ENCODE measurements at places on chromosomes 4 and X. TPM values are rescaled to one million over a fixed set of nuclear protein-coding genes. Genes with fewer than 3 reads are reported as not detected.

Gene YTHDC1
- 17.6 TPM for total RNA-seq

DNA sequence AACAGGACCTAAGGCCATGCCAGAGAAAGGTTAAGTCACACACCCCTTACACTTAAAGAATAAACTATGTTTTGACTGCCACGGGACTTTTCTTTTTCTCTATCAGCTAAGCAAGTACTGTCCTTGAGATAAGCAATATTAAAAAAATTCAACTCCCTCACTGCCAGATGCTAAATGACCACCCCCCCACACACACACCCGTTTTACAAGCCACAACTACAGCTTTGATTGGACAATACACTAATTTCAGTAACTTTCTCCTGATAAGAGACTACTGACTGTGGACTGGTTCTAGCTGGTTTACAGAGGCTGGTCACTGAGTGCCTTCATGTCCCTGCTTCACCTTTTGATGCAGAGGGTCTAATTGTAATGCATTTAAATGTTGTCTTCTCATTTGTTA is 63.9 kb upstream of the HOPX start:
- DNase-seq, result no peak

- DNase-seq, result no peak
Observed at GRCh38 chr4:168868044-168868781, 141.8 kb downstream of the CBR4 start.

DNA sequence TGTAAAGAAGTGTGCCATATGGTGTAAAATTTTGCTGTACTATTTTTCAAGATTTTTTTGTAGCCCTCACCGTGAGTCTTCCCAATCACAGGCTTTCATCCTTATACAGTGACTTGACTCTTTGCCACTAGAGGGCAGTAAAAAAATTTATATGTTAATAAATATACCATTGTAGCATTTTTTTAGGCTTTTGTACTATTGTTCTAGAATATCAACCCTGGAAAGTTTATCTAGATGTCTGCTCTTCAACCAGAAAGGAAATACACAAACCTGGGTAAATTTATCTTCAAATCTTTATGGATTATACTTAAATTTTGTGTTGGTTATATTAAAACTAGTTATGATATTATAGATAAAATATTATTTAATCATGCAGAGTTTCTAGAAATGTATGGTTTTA is 235.3 kb downstream of the TENM3 start:
- no peak for DNase-seq

- no peak for DNase-seq
Observed at GRCh38 chrX:46864606-46865005, 27.8 kb downstream of the RP2 start.

GRCh38 chr4:63528256-63528991 is 880.8 kb downstream of the TECRL start:
- no peak for DNase-seq

GRCh38 chr4:104490096-104490769 is 4.5 kb downstream of the CXXC4 start:
- DNase-seq, result no peak

DNA sequence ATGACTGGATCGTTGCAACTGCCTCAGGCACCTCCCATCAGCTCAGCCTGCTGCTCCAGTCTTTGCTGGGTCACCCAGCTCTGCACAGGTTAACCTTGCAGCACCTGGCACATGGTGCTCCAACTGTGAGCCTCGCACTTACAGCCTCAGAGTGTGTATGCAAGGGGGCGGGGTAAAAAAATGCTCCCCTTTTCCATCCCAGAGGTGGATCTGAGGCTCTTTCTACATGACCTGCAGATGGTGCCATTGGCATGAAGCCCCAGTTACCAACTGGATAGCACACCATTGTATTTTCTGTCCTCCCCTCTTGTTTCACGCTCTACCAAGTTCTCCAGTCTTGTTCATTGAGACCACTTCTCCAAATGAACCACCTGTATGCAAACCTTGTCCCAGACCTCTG is 46.2 kb upstream of the TRPC3 start:
- no peak for DNase-seq

- DNase-seq, result no peak
Observed at GRCh38 chr4:13543032-13543838, 1.1 kb downstream of the NKX3-2 start.

DNA sequence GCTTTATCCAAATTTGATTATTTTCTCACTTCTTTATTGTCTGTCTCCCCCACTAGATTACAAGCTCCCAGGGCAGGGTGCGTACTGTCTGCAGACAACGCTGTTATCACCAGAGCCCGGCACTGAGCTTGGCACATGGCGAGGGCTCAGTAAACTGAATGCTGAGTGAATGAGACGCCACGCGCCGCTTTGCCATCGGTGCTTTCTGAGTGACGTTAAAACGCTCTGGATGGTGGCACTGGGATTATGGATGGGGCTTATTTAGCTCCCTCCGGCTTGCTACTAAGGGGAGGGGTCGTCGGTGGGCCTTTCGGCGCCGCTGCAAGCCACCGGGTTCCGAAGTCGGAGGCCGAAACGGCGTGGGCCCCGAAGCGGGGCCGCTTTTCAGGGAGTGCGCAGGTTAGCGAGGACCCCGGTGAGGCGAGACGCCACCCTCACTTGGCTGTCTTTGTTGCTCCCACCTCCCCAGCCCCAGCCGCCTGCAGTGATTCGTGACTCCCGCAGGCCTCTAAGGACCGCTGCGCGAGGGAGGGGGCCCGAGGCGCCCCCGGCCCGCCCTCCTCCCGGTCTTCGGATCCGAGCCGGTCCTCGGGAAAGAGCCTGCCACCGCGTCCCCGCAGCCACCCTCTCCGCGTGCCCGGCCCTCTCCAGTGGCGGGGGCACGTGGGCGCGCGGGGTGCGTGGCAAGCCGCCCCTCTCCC is 569 bp upstream of the FHL1 start:
- DNase-seq, result no peak

Gene UPF3B
- not detected for total RNA-seq

DNA sequence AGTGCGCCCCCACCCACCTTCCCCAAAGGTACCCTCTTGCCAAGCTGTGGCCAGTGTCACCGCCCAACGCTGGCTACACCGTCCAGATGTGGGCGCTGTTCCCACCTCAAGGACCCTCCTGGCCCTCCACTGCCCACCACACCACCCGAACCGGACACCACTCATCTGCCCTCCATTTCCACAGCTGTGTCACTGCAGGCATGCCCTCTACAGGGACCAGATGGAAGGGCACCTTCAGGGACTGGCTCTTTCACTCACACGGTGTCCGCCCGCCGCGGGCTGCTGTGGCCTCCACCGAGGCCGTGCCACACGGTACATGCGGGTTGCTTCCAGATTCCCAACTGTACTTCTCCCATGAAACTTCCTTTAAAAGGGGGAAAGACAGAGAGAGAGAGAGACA is 87.7 kb downstream of the FAM53A start:
- DNase-seq, result no peak

DNA sequence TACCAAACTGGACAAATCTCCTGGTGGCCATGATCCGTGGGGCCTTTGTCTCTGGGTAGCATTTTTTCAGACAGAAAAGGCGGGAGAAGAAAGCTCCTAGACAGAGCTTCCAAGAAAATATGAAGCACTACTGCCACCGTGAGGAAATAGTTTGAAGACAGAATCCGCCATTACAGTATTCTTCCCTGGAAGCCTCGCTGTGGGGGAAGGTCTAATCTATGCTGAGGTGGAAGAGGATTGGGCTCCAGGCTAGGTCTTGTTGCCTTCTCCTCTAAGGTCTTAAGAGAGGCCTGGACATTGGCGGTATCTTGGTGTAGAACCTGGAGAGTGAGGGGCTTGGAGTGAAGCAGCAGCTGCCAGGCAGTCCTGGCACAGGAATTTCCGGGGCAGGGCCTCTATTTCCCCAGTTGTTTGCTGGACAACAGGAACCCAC is 218.9 kb downstream of the OR13H1 start:
- peak; percentile 83 for DNase-seq

DNA sequence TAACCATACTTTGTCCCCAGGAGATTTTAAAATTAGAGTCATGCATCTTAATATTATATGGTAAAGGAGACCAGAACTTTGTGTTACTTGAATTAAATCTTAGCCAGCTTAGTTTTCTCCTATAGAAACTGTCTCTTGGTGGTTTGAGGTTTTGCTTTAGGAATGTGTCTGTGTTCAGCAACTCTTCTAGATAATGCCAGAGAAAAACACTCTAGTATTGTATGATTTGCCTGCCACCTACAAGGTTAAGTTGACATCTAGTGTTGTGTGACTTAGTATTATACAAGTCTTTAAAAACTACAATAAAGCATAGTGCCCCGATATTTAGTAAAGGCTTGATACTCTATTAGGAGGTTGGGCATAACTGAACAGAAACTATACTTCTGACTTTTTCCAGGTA is 2.1 kb downstream of the UGT8 start:
- no peak for DNase-seq

GRCh38 chr4:184111233-184111832 is 106.3 kb downstream of the ENPP6 start:
- DNase-seq, result no peak

Gene TRIM75
- not detected for total RNA-seq

DNA sequence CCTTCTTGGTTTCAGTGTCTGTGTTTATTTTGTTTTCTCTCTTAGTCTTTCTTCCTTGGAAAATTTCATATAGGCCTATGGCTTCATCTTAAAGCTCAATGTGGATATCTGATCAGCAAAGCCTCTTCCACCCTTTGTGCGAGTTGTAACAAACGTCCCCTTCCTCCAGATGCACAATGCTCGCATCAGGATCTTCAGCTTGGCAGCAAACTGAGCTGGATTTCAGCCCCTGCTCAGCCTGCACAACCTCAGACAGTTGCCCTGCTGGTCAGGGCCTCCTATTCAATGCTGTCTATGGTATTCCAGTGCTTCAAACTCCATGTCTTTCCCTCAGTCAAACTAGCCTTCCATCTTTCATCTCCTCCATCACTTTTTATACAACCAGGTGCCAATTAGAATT is 309.4 kb downstream of the ARHGAP24 start:
- DNase-seq, result no peak

- no peak for DNase-seq
Observed at GRCh38 chr4:30882995-30883675, 163.0 kb downstream of the PCDH7 start.

Gene RPA4
- total RNA-seq, result 0.43 TPM

- no peak for DNase-seq
Observed at GRCh38 chr4:88756149-88756548, 58.5 kb upstream of the NAP1L5 start.

DNA sequence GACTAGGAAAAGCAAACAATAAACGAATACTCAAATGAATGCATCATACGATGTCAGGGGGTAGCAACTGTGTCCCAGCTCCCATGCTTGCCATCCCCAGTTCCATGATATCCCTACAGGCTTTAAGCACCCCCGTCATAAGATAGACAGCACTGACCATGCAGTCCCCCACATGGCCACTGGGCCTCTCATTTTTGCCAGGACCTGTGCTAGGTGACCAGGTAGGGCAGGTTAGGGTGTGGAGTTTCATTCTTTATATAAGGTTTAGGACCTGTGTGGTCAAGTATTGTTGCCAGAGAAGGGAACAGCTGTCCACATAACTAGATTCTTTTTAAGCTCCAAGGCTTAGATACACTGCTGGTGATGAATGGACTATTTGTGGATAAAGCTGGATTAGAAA is 9.7 kb downstream of the PPEF2 start:
- no peak for DNase-seq

GRCh38 chr4:113243312-113243711 is 193.9 kb downstream of the ANK2 start:
- DNase-seq, result no peak

- no peak for DNase-seq
Observed at GRCh38 chr4:169094656-169095231, 84.7 kb upstream of the CBR4 start.

- DNase-seq, result no peak
Observed at GRCh38 chrX:128020701-128021100, 31.5 kb downstream of the ACTRT1 start.

GRCh38 chr4:74490736-74491135 is 45.8 kb downstream of the AREG start:
- DNase-seq, result no peak

DNA sequence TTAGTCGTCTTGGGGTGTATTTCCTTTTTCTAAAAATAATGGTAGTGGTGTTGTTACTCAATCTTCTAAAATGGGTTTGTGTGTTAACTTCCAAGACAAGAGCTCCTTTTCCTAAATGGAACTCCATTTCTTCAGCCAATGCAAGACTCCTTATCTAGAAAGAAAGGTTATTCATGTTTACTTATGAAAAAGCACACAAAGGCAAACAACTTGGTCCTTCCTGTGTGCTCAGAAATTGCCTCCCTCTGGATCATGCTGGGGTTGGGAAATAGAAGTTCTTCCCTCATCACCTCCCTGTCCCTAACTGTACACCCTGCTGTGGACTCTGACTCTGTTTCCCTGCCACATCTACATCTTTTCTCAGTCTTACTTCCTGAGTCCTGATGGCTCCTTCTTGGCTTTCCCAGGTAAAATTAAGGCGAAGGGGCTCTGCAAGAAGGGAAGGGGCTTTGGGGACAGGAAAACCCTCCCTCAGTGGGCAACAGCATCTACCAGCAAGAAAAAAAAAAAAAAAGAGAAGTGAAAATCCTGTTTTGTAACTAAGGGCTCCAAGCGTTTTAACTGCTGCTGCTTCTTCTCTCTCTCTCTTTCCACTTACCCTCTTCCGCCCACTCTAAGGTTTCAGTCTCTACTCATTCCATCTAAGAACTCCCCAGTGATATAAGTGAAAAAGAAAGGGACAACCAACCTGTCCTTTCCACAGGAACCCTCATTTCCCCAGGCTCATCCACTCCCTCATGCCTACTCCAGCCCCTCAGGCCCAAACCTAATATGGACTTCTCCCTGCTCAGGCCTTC is 19.8 kb upstream of the TASL start:
- no peak for DNase-seq

Gene HEPH
- total RNA-seq, result 38.8 TPM

Gene CSAG1
- not detected for total RNA-seq

DNA sequence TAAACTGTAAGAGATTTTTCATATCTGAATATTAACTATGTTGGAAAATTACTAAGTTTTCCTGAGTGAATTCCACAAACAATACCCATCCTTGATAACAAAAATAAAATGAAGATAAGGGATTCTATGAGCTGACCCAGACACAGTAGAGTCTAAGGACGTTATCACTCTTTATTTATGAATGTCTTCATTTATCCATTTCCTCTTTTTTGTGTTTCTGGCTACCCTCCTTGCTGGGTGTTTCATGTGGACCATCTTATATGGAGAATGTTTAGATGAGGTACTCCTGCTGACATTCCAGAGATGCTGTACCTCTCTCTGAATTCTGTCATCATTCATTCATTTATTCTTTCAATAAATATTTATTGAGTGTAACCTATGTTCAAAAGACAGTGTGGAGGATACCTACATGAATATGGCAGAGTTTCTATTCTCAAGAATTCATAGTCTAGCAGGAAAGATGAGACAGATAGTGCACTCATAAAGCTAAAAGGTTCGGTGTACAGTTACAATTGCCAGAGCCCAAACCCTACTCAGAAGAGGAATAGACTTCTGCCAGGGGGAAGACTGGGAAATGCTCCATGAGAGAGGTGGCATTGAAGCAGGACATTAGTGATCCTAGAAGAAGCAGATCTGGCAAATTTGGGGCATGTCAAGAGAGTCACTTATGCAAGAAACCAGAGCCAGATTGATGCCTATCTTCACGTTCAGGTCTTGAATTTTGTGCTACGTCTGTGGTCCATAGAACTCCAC is 195.8 kb downstream of the MAML3 start:
- no peak for DNase-seq

- no peak for DNase-seq
Observed at GRCh38 chr4:63693321-63693720, 715.9 kb downstream of the TECRL start.

GRCh38 chr4:56821381-56822243 is at the start of gene SPINK2:
TSS of gene SPINK2 (minus strand) at chr4:56821701. CDS start at chr4:56821662, 39 bp downstream.
- no peak for DNase-seq

Gene MFAP3L
- total RNA-seq, result 2.2 TPM

GRCh38 chr4:71855944-71856343 is 72.1 kb upstream of the GC start:
- no peak for DNase-seq
